ENCODE measurements at places on chromosomes 2 and 18.

DNA sequence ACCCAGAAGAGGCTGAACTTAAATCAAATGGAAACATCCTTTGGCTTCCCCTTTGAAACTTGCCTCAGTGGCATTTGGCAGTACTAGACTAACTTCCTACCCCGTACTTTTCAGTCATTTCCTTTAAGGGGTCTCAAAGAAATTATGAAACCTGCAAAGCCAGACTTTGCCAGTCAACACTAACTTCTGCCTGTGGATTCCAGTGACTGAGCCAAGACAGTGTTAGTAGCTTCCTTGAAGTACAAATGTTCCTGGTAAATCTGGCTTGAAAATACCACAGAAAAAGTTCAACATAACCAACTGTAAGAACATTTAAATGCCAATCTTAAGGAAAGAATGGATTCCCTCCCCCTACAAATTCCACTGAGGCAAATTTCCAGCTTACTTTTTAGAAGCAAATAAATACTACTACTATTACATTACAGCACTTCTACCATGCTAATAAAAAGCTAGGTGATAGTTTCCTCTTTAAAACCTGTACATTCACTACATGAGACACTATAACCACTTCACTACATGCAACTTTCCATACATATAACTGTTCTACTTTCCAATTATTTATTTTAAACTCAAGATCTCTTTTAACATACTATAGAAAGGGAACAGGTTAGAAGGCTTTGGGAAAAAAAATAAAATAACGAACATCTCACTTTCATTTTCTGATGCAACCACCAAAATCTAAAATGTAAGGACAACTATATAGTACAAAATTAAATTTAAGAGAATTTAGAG, 2.4 kb downstream of the PELI1 start:
- DNase-seq: peak; percentile 26

GRCh38 chr2:197216361-197216979, 94.1 kb downstream of the ANKRD44 start:
- peak; percentile 74 for DNase-seq

DNA sequence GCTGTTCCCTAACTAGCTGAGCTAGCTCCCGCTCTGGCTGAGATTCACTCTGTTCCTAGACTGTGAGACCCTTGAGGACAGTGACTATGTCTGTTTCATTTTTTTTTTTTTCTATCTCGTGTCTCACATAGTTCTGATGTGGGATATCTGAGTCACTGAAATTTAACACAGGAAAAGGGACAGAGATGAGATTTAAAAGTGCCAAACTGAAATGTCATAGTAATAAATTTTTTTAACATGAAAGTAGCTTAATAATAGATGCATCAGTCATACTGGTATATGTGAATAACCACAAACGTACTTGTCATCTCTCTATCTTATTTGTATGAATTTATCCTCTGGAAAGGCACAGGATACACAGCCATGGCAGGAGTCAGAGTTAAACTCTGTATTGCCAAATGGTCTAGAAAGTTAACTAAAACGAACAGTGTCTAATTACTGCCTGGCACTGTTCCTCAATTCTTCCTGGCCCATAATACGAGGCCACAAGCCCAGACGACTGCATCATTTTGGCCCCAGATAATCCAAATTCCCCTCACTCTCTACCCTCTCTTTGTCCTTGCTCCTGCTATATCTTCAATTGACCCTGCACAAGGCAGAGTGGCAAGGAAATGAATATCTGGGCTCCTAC, 87.5 kb downstream of the SATB2 start:
- no peak for DNase-seq

- DNase-seq: no peak
These were observed 7.3 kb upstream of the PRLH start for GRCh38 chr2:237558961-237559641.

GRCh38 chr2:235854276-235854675, 313.9 kb downstream of the GBX2 start:
- DNase-seq: no peak

GRCh38 chr2:217932803-217933616, 69.8 kb downstream of the TNS1 start:
- DNase-seq: no peak

GRCh38 chr2:190904640-190905261, 24.1 kb downstream of the GLS start:
- no peak for DNase-seq

DNA sequence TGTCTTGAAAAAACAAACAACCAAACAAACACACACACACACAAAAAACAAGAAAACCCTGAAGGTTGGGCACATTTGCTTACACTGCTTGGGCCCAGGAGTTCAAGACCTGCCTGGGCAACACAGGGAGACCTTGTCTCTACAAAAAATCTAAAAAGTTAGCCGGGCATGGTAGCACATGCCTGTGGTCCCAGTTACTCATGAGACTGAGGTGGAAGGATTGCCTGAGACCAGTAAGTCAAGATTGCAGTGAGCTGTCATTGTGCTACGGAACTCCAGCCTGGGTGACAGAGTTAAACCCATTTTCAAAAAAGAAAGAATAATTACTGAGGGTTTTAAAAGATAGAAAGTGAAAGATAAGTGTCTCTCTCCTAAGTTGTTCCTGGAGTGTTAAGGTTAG, 103.4 kb downstream of the MBD5 start:
- DNase-seq: no peak

GRCh38 chr2:211692689-211693088, 845.9 kb downstream of the ERBB4 start:
- DNase-seq: no peak

DNA sequence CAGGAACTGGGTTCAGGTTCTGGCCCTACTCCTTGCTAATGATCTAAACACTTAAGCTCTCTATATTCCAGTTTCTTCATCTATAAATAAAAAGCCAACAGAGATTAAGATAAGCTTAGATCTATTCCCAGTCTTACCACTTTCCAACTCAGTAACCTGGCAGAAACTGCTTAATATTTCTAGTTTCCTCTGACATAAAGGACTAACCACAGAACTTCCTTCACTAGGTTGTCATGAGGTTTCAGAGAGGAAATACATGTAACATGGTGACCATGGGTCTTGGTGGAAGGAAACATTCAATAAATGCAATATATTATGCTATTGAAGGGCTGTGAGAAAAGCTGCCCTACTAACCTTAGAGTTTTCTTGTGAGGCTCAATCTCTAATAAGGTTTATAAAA, 114.4 kb upstream of the PDE1A start:
- no peak for DNase-seq

- peak; percentile 55 for DNase-seq
These were observed 32.1 kb upstream of the SIGLEC15 start for GRCh38 chr18:45793264-45793965.

DNA sequence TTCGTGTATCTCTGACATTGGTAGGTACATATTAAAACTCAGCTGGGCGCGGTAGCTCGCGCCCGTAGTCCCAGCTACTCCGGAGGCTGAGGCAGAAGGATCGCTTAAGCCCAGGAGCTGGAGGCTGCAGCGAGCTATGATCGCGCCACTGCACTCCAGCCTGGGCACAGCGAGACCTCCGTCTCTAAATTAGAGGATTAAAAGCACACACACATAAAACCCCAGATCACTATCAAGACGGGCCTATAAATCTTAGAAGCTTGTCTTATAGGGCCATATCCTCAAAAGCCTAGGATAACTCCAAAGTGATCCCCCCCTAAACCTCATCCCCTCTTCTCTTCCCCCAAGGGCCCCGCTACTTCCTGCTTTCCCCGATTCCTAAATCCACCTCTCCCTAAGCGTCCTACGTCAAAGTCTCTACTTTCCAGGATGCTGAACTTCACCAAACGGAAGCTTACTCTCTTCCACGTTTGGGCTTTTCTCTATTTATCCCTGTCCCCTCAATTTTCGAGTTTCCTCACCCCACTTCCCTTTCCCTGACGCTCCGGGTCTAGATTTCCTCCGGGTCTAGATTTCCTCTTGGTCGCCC, 707 bp downstream of the KRCC1 start:
- no peak for DNase-seq

DNA sequence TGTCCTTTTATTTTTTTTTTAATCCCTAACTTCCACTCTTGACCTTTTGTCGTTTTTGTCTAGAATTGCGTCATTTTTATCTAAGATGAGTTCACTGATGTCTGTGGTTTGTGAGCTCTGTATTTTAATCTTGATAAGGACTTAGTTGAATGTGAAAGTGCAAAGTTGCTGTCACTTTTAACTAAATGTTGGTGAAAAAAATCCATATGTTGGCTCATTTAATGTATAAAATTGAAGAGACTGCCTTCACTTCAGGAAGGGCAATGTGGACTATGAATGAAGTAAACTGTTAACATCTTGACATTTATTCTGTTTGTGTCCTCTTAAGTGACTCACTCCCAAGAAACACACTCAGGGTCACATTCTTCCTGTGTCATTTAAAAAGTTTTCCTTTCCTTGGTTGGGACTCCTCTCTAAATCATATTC, 256.6 kb upstream of the RASGRP3 start:
- peak; percentile 46 for DNase-seq

DNA sequence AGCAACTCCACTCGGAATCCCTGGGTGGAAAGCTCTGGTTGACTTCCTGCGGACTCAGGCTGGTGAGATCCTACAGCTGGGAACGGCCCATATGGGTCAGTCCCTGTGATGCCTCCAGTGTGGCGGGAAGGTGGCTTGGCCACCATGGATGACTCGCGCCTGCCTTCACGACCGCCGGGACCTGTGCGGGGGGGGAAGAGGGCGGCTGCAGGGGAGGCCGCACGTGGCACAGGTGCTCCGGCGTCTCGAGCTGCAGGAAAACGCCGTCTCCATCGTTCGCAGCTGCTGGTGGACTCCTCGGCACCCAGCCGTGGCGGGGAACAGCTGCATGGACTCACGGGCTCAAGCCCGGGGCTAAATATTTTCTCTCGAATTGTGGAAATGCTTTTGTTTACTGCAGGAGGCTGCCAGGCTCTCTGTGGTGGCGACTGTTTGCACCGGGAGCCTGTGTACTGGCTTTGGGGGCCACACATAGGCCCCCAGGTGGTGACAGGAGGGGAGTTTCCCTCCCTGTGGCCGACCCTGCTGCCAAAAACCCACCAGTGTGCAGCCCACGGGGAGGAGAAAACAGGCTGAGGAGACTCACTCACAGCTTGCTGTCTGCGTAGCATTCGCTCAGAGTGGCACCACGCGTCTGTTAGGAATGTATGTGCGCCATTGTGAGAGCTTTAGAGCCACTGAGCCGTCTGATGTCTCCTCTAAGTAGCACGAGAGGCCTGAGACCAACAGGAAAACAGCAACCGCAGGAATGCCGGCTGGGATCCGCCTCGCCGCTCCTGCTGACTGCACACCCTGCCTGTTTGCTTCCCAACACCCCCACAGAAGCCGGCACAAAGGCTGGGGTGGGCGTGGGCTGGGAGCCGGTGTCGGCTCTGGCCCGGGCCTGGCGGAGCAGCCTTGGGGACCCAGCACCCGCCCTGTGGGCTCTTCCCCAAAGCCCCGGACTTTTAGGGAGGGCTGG, 89.2 kb downstream of the NFATC1 start:
- DNase-seq: no peak

GRCh38 chr2:211436182-211436581, 879.8 kb downstream of the CPS1 start:
- DNase-seq: no peak

- no peak for DNase-seq
These were observed 260.5 kb downstream of the C1D start for GRCh38 chr2:67802291-67802690.

DNA sequence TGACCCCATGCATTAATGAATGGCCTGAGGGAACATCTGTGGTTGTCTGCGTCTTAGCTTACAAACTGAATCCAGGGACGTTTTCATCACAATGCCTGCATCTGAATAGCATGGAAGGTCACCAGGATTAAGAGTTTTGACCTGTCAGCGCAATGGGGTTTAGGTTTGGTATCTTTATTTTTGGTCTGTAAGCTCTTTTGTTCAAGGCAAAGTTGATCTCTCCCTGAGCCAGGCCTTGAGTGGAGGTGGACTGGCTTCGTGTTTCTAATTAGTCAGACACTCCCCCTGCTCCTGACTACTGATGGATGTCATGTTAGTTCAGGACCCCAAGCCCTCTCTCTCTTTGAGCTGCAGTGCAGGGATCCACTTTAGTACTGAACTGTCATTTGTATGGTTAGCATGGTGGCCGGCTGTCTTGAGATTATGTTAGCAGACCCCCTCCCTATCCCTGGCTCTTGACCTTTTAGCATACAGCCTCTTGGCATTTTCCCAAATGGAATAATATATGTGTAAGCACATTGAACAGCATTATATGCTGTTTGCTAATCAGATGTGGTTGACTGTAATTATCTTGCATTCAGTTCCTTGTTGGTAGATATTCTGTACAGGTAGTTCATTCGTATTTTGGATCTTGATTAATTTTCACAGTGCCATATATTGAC, 59.2 kb downstream of the LYPD6 start:
- DNase-seq: no peak

GRCh38 chr2:233434666-233435330, 80.5 kb downstream of the DGKD start:
- DNase-seq: no peak

GRCh38 chr2:141417246-141417797, 713.5 kb downstream of the LRP1B start:
- DNase-seq: no peak
